Ureter (tissue), 1 donor: ENCODE measurements at places on chromosomes 13 and 19.
A peak's percentile ranks its signal among the peaks of the same experiment; 100 is the strongest.

- no peak for DNase-seq
These were observed 15.9 kb downstream of the CYTH2 start for GRCh38 chr19:48484931-48485612.

DNA sequence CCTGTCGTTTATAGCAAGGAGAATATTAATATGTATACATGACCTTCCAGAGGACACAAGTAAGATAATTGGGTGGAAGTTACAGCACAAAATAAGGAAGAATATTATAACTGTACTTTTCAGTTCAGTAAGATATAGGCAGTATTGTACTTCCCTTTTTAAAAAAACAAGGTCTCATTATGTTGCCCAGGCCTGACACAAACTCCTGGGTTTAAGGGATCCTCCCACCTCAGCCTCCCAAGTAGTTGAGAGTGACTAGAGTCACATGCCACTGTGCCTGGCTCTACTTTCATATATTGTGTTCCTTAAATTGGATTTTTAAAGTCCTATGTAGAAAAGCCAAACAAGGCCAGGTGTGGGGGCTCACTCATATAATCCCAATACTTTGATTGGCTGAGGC is 19.5 kb upstream of the MAB21L1 start:
- no peak for DNase-seq

DNA sequence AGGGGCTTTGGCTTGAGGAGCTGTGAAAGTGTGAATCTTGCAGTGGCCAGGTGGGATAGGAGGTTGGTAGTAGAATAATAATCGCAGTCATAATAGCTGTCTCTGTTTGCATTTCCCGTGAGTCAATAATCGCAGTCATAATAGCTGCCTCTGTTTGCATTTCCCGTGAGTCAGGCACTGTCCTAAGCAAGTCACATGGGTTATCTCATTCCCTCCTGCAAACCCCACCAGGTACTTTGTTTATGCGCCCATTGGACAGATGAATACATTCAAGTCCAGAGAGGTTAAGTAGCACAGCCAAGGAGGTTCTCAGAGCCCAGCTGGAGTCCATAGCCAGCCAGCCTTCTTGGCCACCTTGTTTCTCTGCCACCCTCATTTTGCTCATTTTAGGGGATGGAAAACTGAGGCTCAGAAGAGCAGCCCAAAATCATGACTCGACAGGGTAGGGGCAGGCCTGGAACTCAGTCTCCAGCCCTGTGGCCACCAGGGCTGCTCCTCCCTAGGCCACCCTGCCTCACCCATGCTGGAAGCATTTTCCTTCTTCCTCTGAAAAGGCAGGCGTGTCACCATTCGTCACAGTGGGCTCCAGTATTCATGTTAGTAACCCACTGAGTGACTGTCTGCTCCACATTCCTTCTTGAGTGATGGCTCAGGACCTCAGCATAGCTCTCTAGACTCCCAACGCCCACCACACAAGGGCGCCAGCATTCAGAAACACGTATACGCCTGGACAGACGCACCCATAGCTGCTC is 206.2 kb downstream of the URI1 start:
- no peak for DNase-seq

GRCh38 chr13:48506092-48506701 is 26.7 kb downstream of the RCBTB2 start:
- DNase-seq: no peak

DNA sequence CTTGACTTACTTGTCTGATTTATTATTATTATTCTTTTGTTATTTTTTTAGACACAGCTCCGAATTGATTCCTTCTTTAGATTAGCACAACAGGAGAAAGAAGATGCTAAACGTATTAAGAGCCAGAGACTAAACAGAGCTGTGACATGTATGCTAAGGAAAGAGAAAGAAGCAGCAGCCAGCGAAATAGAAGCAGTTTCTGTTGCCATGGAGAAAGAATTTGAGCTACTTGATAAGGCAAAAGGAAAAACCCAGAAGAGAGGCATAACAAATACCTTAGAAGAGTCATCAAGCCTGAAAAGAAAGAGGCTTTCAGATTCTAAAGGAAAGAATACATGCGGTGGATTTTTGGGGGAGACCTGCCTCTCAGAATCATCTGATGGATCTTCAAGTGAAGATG is 29.4 kb downstream of the ERCC5 start:
- DNase-seq: no peak

- DNase-seq: no peak
These were observed 149.1 kb upstream of the STARD13 start for GRCh38 chr13:33434676-33435075.

DNA sequence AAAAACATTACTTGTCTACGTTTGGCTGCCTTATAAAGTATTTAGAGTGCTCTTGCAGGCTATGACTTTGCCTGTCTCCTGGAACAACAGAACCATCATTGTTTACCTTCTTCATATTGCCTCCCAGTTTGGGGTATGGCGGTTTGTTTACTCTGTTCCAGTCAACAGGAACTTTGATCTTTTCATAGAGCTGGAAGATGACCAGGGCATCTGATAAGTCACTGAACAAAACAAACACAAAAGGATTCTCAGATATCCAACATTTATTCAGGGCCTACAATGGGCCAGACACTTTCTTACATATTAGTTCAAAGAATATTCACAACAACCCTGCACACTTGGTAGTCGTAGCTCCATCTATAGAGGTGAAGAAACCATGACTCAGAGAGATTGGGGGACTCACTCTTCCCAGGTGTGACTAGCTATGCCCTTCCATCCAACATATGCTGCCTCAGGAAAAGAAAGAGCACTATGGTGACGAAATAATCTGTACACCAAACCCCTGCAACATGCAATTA is 38.4 kb upstream of the CPB2 start:
- no peak for DNase-seq

DNA sequence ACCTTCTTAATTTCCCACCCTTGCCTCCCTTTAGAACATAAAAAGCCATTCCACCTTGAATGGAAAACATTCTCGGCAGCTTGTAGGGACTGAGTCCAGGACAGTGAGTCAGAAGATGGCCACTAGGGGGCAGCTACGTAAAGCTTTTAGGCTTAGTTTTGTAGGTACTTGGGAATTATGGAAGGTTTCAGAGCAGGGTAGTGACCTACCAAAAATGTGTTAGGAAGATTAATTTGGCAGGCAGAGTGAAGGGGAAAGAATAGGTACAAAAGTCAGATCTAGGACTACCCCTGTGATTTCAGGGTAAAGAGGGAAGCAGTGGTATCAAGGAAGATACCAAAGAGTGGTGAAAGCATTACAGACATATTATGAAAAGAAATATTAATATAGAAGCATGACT is 198.4 kb downstream of the NDFIP2 start:
- DNase-seq: peak; percentile 59
